ENCODE measurements at places on chromosomes 3 and 15.

- DNase-seq, result no peak
Observed at GRCh38 chr15:47395076-47395475, 322.2 kb upstream of the SEMA6D start.

DNA sequence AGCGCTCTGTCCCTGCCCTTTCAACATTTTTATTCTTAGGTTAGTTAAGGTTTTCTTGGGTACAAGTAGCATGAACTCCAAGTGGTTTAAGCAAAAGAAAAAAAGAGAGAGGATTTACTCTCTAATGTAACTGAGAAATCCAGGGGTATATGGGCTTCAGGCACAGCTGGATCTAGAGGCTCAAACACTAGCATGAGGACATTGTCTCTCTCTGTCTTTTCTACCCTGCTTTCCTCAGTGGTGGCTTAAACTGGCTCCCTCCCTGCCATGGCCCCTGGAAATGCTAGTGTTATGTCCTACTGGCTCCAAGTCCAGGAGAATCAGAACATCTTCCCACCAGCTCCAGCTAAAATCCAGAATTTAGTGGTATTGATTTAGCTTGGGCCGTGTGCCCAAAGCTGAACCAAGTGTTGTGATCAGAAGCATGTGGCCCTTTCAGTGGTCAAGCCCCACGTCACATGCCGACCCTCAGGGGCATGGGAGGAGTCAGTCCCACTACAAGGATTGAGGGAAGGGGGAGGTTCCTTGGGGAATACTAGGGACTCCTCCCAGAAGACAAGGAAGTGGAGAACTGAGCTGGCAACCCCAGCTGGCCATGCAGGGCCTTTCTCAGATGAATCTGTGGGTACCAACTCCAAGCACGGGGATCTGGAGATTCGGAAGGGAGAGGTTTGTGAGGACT lies 58.0 kb downstream of the LINGO1 start:
- DNase-seq, result no peak

DNA sequence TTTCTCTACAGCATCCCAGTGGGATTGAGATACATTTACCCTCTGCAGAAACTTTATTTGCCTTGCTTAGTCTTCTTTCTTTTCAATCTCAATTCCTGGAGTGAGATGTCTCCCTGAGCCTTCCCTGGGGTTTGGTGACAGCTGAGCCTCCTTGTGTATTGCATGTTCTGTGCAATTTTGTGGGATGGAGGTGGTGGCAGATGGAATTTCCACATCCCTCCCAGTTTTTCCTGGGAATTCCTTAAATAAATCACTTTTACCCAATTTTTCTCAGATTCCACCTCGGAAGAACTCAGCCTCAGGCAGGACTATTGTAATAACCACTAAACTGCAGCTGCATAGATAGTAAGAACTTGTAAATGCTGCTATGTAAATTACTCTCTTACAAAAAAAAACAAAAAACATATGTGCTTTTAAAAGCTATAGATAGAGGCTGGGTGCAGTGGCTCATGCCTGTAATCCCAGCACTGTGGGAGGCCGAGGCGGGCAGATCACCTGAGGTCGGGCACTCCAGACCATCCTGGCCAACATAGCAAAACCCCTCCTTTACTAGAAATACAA lies 88.5 kb upstream of the ABHD17C start:
- no peak for DNase-seq

- peak; percentile 80 for DNase-seq
Observed at GRCh38 chr3:170584585-170585007, 1.3 kb downstream of the SLC7A14 start.

- no peak for DNase-seq
Observed at GRCh38 chr3:99410789-99411311, 227.5 kb upstream of the COL8A1 start.

- no peak for DNase-seq
Observed at GRCh38 chr15:58440922-58441321, 9.1 kb downstream of the LIPC start.

DNA sequence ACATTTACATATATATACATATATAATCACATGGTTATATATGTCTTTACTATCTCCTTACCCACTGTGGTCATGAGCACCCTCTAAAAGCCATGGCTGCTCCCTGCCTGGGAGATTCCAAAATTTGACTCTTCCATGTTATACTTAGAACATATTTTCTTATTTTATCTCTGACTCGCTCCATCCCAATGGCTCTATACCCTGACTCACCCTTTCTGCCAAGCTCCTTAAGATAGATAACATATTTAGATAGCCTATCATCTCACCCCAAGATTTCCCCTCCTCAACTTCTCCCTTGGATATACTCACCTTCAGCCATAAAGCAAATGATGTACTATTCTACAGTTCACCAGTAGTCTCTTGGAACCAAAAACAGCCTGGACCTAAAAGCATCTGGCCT lies 65.1 kb downstream of the CD200R1L start:
- no peak for DNase-seq

DNA sequence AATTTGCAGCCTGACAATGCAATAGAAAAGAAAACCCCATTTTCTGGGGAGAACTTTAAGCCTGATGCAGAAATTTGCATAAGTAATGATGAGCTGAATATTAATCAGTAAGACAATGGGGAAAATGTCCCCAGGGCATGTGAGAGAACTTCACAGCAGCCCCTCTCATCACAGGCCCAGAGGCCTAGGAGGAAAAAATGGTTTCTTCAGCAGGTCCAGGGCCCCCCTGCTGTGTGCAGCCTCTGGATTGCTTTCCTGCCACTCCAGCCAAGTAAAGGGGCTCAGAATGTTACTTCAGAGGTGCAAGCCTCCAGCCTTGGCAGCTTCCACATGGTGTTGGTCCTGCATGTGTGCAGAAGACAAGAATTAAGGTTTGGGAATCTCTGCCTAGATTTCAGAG lies 900.3 kb upstream of the ROBO1 start:
- DNase-seq, result no peak

GRCh38 chr15:62983956-62984355 lies 58.6 kb upstream of the TPM1 start:
- no peak for DNase-seq

GRCh38 chr15:59616379-59616778 lies 4.8 kb downstream of the GCNT3 start:
- DNase-seq, result peak; percentile 7

DNA sequence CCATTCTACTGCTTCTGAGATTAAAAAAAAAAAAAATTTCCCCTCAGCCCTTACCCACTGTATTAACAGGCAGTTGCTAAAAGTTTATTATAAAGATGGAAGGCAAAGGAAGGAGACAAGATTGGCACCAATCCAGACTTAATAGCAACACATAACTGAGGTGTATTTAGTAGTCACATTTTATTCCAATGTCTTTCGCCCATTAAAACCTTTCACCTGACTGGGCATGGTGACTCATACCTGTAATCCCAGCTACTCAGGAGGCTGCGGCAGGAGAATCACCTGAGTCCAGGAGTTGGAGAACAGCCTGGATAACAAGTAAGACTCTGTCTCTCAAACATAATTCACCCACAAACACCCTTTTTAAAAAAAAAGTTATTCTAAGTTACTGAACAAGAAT lies 4.4 kb downstream of the ACAP2 start:
- no peak for DNase-seq

- DNase-seq, result no peak
Observed at GRCh38 chr3:94965867-94966475, 903.1 kb downstream of the NSUN3 start.

DNA sequence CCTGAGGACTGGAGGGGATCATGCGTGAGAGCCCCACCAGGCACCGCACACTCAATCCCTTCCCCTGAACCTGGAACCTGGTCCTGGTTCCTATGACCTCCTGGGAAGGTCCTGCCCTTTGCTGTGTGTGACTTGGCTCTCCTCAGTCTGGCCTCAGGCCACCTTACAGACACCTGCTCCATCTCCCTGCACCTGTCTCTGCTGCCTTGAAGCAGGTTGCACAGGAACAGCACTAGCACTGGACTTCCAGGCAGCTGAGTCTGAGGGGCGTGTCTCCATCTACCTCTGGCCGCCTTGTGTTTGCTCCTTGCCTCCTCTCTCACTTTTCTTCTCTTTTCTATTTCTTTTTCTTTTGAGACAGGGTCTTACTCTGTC lies 15.4 kb downstream of the PSTPIP1 start:
- DNase-seq, result no peak

DNA sequence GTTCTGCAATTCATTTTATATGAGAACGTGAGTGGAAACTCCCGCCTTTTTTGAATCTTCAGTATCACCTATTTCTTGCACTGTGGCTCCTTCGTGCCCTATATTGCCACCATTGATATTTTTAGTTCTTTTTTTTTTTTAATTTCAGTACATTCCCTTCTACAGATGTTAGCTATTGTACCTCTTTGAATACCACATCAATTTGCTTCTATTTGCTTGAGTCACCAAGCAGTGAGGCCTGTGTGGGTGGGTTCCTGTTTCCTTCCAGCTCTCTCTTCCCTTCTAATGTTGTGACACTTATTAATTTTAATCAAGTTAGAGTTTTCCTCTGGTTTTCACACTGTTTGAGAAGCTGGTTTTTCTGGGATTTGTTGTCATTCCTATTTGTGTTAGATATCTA lies 8.7 kb downstream of the HACD2 start:
- DNase-seq, result no peak

- peak; percentile 35 for DNase-seq
Observed at GRCh38 chr3:45224824-45225464, 1.1 kb downstream of the TMEM158 start.

DNA sequence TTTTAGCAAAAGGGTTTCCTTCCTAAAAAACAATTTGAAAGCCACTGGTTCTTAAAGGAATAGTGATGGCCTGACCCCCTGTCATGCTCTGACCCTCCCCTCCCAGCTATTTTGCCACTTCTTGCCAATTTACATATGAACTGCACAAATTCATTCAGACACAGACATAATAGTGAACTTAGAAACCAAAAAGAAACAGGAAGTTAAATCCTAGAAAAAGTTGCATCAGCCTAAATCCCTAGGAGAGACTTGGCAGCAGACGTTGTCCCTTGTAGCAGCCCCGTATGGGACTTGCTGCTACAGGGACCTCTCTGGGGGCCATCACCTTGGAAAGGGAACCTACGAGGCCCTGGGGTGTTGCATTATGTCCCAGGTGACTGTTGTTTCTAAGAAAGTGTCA lies 14.3 kb upstream of the PDE8A start:
- DNase-seq, result no peak

DNA sequence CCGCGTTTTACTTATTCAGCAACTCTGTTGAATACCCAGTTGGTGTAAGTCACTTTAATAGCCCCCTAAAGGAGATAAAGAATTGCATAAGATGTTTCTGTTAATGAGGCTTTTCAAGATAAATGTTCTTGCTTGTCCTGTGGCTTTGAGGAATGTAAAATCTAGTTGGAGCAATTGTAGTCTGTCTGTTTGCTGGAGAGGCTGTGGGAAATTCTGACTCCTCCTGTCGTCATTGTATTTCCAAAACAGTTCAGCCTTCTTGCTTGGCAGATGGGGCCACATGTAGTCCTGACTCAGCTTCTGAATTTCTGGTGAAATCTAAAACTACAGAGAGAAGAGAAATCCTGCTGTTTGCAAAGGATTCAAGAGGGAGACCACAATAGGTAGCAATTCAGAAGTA lies 114.4 kb downstream of the RYR3 start:
- no peak for DNase-seq

GRCh38 chr3:133547432-133548041 lies 25.9 kb upstream of the CDV3 start:
- DNase-seq, result no peak

DNA sequence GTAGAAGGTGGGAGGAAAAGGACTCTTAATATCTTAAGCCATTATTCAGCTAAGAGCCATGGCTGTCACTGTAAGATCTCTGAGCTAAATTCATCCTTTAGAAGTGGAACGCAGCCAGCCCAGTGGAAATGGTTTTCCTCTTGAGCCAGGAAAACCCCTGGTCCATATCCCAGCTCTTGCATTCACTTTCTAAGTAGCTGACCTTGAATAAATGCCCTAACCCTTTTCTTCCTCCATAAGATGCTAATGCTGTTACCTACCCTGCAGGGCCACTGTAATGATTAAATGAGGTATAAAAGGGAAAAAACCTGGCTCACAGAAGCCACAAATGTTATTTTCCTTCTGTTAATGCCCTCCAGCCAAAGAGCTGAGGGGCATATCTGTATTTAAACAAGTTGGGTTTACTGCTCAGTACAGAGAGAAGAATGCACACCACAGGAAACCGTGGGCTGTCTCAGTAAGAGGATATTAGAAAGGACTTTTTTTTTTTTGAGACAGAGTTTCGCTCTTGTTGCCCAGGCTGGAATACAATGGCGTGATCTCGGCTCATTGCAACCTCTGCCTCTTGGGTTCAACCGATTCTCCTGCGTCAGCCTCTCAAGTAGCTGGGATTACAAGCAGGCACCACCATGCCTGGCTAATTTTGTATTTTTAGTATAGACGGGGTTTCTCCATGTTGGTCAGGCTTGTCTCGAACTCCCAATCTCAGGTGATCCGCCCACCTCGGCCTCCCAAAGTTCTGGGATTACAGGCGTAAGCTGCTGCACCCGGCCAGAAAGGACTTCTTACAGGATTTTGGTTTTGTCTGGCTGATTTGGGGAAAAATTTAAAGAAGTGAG lies 6.8 kb downstream of the UBL7 start:
- no peak for DNase-seq

DNA sequence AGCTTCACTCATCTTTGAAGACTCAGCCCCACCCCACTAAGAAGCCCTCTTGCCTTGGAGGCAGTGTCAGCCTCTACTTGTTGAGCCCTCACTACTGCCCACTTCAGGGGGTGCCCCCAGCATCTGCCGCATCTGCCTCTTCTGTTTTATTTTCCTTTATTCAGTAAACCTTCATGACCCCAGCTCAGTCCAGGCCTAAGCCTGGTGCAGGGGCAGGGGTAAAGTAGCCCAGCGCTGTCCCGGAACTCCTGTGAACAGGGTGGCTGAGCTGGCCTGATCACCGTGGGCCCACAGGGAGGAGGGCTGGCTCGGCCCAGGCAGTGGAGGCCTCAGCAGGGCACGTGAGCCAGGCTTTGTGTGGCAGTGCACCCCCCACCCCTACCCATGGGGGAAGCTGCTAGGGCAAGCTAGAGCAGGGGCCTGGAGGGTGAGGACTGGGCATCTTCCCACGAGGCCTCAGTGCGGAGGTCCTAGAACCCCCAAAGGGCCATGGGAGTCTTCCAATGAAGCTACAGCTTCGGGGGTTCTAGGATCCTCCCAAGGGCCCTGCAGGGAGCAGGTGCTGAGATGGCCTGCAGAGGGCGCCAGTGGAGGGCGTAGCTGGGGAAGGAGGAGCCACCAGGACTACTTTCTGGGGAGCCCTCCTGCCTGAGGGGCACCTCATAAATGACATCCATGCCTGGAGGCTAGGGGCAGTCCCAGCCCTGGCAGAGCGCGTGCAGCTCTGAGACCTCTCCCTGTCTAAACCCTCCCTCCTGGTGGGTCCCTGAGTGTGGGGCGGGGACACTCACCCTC lies 36.0 kb downstream of the TSPAN3 start:
- no peak for DNase-seq
